ENCODE measurements at places on chromosomes 6 and 20.

GRCh38 chr6:114940181-114940580 lies 597.4 kb upstream of the HS3ST5 start:
- DNase-seq = no peak

DNA sequence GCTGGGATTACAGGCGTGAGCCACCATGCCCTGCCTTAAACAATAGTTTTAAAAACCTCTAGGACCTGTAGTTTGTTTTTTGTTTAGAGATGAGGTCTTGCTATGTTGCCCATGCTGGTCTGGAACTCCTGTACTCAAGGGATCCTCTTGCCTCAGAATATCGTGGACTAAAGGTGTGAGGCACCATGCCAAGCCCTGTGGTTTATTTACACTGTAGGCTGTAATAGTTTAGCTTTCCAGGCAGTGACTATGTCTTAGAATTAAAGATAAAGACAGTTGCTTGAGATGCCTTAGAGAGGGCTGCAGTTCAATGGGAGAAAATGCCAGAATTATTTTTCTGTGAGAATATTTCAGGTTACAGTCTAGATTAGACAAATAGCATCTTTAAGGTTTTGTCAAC lies 72.9 kb downstream of the SGK1 start:
- DNase-seq = no peak

DNA sequence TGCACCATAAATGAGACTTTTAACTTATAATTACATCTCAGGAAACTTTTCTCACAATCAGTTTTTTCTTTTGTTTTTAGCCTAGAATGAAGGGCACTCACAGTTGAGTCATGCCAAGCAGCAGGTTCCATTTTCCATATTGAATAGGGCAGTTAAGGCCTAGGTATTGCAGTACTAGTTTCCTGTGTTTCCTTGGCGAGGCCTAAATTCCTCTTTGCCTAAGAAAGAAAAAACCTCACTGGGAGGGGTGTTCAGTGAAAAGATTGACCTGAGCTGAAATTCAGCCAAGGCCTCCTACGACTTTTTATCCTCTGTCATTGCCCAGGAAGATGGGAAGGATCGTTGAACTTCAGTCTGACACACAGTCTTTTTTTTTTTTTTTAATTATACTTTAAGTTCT lies 85.5 kb downstream of the IMPG1 start:
- no peak for DNase-seq

DNA sequence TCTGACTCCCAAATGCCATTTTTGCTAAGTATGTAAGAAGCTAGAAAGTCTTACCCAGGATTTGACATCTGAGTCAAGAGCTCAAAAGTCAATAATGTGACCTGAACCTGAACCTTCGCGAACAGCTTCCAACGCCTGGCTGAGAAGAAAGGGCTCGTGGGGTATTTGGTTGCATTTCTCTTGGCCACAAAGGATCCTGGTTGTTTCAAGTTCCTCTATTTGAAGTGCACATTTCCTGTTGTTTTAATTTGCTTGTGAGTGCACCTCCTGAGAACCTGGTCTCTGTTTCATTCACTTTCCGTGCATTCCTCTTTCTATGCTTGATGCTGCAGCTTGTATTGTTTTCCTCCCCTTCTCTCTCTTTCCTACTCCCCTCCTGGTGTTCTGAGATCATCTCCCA lies 212.5 kb downstream of the FOXA2 start:
- peak; percentile 62 for DNase-seq

DNA sequence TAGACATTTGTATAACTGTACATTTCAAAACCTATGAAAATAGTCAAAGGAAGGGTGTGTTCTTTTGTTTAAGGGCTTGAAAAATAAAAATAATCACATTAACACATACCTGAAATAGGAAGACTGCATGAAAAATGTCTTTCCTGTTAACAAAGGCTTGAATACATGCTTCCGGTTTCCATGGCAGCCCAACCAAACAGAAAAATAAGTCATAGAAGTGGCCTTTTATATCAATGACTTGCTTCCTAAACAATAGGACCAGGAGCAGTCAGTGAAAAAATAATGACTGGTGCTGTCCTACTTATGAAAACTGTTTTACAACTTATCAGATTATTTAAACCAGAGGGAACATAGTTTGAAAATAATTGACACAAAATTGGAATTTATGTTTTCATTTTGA lies 412.6 kb upstream of the PLCB4 start:
- no peak for DNase-seq

DNA sequence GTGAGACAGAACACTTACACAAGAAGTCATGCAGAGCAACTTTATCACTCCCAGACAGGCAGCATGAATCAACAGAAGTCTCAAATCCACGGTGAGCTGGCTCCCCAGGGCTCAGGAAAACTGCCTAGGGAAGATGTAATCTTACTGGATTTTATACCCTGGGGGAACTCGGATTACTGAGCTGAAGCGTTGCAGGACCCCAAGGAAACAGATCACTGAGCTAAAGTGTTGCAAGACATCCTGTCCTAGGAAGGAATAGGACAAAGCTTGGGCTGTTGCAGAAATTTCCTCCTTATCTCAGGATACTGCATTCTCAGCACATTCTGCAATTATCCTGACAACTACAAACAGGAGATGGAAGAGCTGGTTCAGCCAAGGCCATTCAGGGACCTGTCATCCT lies 224.8 kb downstream of the TFAP2A start:
- DNase-seq = no peak

DNA sequence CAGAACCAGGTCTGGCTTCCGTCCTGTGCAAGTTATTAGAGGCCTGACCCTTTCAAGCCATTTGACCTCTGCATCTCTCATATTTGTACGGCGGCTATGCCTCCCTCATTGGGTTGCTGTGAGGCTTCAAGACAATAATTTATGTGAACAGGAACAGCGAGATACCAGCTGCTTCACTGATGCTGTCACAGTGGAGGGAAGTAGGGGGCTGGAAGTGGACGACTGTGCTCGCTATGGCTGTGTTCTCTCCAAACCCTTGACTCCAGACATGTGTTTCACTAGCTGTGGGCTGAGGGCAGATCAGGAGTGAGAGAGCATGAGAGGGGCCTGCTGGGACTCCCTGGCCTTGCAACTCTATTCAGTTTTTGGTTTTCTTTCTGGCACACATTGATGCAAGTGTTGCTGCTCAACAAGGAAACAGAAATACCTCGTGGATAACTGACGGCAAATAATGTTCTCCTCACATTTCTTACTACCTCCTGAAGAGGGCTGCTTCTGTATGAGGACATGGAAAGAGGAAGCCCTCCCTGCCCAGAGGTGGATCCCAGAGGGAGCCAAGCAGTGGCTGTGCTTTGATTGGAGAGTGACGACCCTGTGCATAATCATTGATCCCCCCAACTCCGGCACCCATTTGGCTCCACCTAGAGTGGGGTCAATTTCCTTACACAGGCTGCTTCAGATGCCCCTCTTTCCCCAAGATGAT lies 34.7 kb upstream of the SCP2D1 start:
- DNase-seq = peak; percentile 26

- DNase-seq = no peak
Measured at GRCh38 chr6:160523223-160523622, 140.9 kb downstream of the LPA start.

- no peak for DNase-seq
Measured at GRCh38 chr20:36093804-36094145, 60.8 kb upstream of the EPB41L1 start.
